Mesenteric fat pad (tissue), 1 donor: ENCODE measurements at places on chromosomes 1 and 21. TPM values are rescaled to one million over a fixed set of nuclear protein-coding genes. Genes with fewer than 3 reads are reported as not detected.
A peak's percentile ranks its signal among the peaks of the same experiment; 100 is the strongest.

- no peak for DNase-seq
Measured at GRCh38 chr1:233066087-233066486, 115.7 kb downstream of the NTPCR start.

DNA sequence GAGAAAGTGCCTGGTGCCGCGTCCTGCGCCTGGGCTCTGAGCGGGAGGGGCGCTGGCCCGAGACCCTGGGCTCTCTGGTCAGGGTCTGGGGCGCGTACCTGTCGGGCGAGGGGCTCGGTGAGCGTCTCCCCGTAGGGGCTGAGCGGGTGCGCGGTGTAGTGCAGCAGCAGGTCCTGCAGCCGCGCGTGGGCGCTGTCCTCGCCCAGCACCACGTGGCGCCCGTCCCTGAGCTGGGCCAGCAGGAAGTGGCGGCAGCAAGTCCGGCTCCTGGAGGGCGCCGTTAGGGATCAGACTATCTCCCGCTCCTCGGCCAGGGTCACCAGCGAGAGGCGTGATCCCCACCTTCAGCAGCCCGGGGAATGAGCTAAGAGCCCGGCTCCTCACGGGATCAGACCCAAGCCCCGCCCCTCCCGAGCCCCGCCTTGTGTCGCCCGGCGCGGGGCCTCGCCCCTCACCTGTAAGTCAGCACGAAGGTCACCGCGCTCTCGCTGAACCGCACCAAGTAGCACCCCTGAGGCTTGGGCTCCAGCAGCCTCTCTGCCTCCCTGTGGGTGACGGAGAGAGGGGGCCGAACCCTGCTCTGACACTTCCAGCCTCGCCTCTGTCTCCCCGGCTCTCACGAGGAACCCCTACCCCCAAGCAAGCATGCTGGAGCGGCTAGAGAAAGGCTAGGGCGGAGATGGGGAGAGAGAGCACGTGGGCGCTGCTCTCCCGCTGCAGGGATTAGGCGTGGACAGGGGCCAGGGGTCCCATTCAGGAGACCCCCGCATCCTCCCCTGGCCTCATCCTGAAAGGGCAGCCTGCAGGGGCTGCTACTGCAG lies 2.7 kb downstream of the SH2D2A start:
- peak; percentile 89 for DNase-seq

DNA sequence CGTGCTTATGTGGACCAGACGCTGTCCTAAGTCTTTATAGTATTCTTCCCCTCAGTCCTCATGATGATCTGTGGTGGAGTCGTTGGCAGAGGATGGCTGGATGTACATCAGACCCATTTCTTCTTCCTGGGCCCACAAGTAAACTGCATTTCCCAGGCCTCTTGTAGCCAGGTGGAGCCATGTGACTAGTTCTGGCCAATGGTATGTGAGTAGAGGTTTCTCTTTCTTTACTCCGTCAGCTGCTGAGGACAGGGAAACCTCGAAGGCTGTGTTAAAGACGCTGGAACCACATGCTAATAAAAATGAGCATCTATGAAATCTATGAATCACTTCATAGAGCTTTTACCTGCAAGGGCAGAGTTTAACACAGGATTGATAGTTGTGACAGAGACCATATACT lies 18.7 kb upstream of the ZNF362 start:
- DNase-seq = no peak

GRCh38 chr21:42374864-42375499 lies 8.6 kb upstream of the TFF1 start:
- DNase-seq = no peak

The MRPL39 gene
- total RNA-seq = 22.8 TPM

DNA sequence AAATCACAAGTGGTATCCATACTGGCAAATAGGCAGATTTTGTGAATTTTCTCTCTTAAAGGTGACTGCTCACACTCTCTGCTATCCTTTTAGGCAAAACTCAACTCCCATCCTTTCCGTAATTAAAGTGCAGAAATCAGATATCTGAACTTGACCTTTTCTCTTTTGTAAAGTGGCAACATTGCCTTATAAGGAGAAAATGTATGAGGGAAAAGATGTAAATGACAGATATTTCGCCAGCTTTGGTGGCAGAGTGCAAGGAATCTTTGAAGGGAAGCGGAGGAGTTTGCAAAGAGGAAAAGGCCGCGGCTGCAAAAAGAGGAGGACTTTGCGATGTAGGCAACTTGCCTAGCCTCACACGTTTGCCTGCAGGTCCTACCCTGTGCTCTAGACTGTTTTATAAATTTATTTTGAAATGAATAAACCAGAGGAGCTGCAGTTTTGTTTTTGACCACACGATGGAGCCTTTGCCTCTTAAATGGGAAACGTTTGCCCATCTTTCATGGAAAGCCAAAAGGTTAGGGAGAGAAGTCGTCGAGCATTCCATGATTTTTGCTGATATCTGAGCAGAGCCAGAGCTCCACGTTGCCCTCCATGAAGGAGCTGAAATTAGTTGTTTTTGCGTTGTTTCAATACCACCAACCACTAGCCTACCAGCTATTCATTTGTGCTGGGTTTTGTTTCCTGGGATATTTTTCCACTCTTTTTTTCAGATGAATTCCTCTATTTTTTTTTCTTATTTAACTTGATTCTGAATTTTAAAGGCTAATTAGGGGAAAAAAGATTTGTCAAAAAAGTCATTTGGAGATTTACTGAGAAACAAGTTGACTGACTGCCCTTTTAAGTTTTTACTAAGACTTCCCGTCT lies 242.3 kb downstream of the LMX1A start:
- DNase-seq = no peak

DNA sequence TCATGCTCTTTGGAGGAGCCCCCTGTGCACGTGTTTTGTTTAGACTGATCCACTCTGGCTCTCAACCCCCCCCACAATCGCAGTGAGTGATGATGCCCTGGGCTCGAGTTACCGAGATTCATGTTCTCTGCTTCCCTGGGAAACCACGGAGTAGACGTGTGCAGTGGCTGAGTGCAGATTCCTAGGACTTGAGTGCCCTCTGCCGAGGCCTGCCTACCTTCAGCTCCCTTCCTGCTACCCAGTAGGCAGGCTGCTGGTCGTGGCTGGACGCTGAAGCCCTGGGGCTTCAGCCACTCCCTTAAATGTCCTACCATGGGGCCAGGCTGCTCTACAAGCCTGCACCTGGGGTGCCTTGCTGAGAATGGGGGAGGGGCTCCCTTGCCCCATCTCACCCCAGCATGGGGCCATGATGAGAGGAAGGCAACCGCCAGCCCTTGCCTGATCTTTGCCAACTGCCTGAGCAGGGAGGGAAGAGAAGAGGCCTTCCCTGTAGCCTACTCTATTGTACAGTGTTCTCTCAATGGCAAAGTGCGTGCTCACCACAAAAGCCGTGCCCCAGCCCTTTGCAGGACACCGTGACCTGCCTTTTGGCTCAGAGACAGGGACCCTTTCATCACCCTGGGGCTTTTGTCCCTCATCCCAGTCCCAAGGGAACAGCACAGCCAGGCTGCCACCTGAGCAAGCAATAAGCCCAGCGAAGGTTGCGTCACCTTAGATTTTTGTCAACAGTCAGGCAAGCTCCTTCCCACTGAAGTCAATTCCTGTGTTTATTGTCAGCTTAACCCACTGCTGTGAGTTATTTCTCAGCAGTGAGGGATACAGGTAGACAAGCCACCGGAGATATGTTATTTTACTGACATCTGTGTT lies 4.1 kb upstream of the GRIK3 start:
- DNase-seq = no peak

The LRRC8C gene
- total RNA-seq = 22.9 TPM

DNA sequence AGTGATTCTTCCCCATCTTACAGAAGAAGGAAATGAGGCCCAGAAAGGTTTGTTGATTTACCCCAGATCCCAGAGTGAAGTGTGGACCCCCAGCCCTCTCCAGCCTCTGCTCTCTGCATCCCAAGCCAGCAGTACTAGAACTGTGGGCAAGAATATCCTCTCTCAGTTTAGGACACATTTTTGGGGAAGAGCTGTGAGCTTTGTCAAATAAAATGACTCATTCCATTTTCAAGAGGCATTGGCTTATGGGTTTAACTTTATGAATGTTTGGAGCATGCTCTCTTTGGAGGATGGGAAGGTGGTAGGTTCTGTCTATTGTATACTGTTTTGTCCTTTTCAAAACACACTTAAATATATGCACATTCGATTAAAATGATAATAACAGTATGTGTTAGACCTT lies 70.6 kb upstream of the CNTN2 start:
- DNase-seq = no peak

GRCh38 chr1:227889863-227890405 lies 57.8 kb downstream of the WNT9A start:
- peak; percentile 85 for DNase-seq

DNA sequence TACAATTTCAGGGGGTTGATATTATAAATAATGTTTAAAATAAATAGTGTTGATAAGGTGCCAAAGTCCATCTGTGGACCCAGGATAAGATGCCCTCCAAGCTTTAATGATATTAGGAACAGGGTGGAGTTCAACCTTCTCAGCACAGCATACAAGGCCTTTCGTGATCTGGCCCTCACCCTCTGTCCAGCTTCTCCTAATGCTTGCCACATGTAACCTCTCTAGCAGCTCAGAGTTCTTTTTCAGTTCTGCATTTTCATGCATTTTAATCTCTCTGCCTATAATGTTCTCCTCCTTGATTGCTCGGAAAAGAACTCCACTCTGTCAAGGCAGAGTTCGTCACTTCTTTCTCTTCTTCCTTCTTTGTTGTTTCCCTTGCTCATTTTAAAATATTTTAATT lies 21.4 kb upstream of the SMAP2 start:
- DNase-seq = no peak

The BSND gene
- not detected for total RNA-seq

DNA sequence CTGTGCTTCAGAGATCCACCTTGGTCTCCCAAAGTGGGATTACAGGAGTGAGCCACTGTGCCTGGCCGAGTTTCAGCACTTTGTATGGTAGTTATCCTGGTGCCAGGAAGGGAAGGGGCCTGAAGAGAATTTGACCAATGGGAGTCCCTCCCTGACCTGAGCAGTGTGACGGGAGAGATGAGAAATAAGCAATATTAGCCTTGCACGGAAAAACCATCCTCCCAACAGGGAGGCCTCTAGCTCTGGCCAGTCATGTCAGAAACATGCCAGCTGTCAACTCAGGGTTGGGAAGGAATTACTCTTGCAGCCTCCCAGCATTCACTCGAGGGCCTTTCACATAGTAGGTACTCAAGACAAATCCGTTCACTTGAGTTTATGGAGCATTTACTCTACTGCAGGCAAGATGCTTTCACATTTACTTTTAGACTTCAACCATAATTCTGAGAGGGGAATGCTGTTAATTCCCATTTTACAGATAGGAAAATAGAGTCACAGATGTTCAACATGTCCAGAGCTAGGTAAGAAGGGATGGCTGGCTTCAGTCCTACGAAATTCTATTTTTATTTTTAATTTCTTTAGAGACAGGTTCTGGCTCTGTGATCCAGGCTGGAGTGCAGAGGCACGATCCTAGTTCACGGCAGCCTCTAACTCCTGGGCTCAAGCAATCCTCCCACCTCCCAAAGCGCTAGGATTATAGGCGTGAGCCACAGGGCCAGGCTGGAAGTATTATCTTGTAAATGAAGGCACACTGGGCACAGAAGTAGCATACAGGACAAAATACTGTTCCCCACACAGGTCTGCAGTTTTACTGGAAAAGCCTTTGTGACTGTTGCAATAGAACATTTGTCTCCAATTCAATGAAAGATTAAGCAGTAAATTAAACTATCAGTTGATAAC lies 3.2 kb upstream of the ATP13A2 start:
- DNase-seq = no peak

GRCh38 chr21:43696214-43696613 lies 22.7 kb upstream of the PDXK start:
- no peak for DNase-seq

The LCE2A gene
- not detected for total RNA-seq

The MOB3C gene
- total RNA-seq = 44.6 TPM

- DNase-seq = no peak
Measured at GRCh38 chr1:218361298-218362065, 16.3 kb downstream of the TGFB2 start.

The GPATCH3 gene
- 13.0 TPM for total RNA-seq

The C4BPA gene
- not detected for total RNA-seq
